ENCODE measurements at places on chromosomes 1 and 21. TPM values are rescaled to one million over a fixed set of nuclear protein-coding genes. Genes with fewer than 3 reads are reported as not detected.

Gene RNU1-1
- 4,558 TPM for total RNA-seq

Gene SLC44A5
- total RNA-seq = 7.5 TPM

Gene PCSK9
- not detected for total RNA-seq

Gene ABCA4
- total RNA-seq = 0.23 TPM

Gene LCA5L
- total RNA-seq = 2.4 TPM

Gene KHDC4
- 25.6 TPM for total RNA-seq

Gene RPTN
- not detected for total RNA-seq

Gene CELA3A
- not detected for total RNA-seq

Gene PLA2G2D
- total RNA-seq = not detected

Gene SYT6
- 0.60 TPM for total RNA-seq

Gene CTSE
- not detected for total RNA-seq

Gene CCDC185
- not detected for total RNA-seq

Gene ADAMTS1
- 70.3 TPM for total RNA-seq

Gene APCS
- not detected for total RNA-seq

Gene CHD5
- total RNA-seq = not detected

Gene PTGS2
- 0.25 TPM for total RNA-seq

Gene C4BPA
- total RNA-seq = not detected

Gene SELENOF
- 67.6 TPM for total RNA-seq
